ENCODE measurements at places on chromosomes 2 and 18.

GRCh38 chr2:80255918-80256781 lies 48.4 kb downstream of the LRRTM1 start:
- DNase-seq: no peak

DNA sequence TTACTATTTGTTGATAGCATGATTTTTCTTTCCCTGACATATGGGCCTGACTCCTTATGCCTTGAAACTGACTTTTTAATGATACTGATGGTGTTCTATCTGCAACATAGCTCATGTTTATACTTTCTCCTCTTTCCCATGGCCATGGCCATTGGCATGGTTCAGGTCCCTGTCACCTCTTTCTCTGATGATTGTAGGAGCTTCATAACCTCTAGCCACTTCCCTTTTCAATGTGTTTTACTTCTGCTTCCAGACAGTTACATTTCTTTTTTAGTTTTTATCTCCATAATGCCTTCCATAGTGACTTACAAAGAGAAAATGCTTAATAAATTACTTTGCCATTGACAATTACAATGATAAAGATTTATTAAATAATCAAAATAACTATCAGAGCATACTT lies 177.9 kb upstream of the SETBP1 start:
- no peak for DNase-seq

DNA sequence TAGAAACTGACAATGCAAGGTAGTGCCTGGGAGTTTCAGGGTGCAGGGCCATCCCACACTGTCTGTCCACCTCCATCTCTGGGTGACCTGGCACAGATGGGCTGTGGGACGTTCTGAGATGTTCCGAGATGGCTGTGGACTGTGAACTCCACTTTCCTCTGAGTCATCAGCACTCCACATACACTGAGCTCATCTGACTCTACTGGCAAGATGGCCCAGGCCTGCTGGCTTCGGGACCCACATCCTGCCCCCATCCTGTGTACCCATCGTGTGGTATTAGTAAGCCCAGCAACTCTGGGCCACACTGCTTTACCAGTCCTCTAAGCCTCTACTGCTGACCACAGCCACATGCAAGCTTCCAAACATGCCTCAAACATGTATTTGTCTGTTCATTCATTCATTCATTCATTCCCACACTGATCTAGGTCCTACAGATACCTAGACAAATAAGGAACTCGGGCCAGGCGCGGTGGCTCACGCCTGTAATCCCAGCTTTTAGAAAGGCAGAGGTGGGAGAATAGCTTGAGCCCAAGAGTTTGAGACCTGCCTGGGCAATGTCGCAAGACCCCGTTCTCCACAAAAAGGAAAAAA lies 124.8 kb upstream of the CXCR4 start:
- peak; percentile 27 for DNase-seq

- DNase-seq: no peak
These were observed 5.5 kb downstream of the NHEJ1 start for GRCh38 chr2:219155054-219155644.

- DNase-seq: no peak
These were observed 154.1 kb upstream of the RBBP8 start for GRCh38 chr18:22778996-22779395.

- DNase-seq: no peak
These were observed 564.6 kb upstream of the PKDCC start for GRCh38 chr2:41483226-41483625.

- no peak for DNase-seq
These were observed 433.7 kb downstream of the BCL11A start for GRCh38 chr2:60119778-60120177.

DNA sequence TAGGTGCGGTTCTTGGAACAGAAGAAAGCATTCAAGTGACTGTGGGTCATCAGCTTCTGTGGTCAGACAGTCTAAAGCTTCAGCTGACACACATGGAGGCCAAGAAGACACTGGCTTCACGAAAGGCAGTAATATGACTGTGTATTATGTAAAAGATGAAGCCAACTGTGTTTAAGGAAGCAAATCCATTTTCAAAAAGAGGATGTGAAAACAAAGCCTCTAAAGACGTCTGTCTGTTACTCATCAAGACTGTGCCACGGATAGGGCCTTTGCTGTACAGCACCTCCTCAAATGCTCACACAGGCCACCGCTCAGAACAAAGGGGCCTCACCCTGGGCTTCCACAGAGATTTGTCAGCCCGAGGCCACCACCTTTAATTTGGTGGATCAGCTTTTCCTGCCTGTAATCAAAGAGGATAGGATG lies 21.1 kb upstream of the TMEM163 start:
- DNase-seq: no peak

GRCh38 chr18:3861495-3861894 lies 411.5 kb downstream of the TGIF1 start:
- no peak for DNase-seq

- no peak for DNase-seq
These were observed 339.9 kb upstream of the PKDCC start for GRCh38 chr2:41707790-41708451.

DNA sequence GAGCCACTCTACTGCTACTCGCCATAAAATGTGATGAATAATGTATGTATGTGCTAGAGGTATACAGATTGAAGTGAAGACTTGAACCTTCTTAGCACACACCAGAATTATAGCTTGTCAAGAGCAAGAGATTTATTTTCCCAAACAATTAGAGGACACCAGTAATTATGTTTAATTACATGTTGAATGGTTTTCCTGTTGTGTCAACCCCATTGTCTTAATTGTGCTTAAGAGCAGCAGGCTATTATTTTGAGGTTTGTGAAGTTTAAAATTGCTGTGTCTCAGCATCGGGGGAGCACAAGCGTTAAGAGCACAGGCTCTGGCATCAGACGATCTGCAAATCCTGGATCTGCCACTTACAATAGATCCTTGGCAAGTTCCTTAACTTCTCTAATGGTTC lies 29.0 kb downstream of the KIF5C start:
- DNase-seq: no peak

GRCh38 chr2:179050755-179051154 lies 818 bp upstream of the CCDC141 start:
- DNase-seq: no peak

- no peak for DNase-seq
These were observed 59.8 kb downstream of the BMP10 start for GRCh38 chr2:68811364-68811763.

GRCh38 chr2:219244789-219245147 lies 476 bp downstream of the GLB1L start:
- DNase-seq: no peak

DNA sequence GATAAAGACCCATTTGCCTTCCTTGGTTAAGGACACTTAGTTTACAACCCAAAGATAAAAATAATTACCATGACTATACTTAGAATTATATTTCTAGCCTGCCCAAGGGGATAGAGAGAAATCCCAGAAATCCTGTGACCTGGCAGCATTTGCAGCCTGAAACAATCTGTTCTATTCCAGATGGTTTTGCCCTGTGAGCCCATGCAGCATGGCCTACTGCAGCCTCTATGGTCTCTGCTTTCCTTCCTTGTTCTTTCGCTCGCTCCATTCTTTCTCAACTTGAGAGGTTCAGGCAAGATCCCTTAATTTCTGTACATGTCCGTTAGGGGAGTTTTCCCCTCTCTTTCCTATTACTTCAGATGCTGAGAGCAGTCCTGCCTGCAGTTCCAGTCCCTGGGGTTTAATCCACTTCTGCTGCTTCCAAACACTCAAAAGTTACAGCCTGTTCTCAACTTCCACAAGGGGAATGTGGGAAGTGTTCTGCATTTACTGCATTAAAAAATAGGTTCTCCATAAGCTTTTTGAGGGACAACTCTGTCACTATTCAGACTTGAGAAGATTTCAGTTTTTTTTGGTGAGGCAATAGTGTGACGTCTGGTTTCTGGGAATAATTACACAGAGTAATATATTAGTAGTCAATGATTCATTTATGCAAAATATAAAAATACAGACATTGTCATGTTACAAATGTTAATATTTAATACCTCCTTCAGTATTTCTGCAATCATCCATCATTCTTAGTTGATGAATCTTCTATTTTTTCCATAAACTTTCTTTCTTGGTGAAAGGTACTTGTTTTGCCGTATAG lies 80.3 kb downstream of the CDCA7 start:
- DNase-seq: no peak

GRCh38 chr18:73924836-73925235 lies 222.8 kb downstream of the FBXO15 start:
- no peak for DNase-seq

GRCh38 chr2:129189617-129190319 lies 789.7 kb upstream of the RAB6C start:
- no peak for DNase-seq

- no peak for DNase-seq
These were observed 9.9 kb upstream of the PRELID3A start for GRCh38 chr18:12397793-12398192.

GRCh38 chr2:193810533-193810932 lies 1615.8 kb upstream of the TMEFF2 start:
- no peak for DNase-seq

DNA sequence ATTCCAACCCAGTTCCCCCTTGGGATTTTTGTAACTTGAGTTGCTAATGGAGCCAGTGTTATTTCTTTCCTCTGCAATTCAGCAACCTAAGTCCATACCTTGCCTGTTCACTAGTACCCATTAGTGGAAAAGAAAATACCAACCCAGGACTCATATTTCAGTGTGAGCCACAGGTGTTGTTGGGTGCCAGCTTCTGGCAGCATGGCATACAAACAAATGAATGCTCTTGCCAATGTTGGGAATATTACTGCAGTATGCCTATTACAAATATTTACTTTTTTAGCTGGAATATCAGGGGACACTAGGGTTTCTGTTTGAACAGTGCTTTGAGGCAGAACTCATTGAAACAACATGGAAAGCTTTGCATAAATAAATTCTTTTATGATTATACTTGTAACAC lies 130.2 kb downstream of the NCKAP5 start:
- DNase-seq: no peak

- no peak for DNase-seq
These were observed 87.3 kb upstream of the ATG16L1 start for GRCh38 chr2:233164128-233164635.

- no peak for DNase-seq
These were observed 97.1 kb downstream of the USP40 start for GRCh38 chr2:233469261-233470010.

DNA sequence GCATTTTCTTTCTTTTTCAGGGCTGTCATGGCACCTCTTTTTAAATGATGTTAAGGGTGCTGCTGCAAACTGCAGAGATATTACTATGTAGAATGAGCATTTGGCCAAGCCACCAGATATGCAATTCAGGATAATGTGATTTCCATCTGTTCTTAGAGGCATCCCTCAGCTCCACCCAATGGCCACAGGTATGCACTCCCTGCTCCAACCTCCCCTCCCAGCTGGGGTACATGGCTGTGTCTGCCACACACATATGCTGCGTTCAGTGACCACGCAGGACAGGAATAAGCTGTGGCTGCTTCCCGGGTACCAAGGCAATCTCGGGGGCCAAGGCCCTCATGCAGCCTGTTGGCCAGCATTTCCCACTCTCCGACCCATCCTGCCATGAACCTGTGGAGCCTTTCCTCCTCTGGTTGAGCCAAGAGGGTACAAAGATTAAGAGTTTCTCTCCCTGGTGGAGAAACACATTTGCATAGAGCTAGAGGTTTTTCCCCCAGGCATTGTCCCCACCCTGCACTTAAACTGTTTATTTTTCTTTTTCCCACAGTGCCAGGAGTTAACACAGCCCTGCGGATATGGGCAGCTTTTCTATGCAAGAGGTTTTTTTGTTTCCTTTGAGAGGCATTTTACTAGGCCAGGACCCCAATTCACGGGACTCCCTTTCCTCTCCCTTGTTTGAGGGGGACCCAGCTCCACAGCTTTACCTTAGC lies 147.0 kb downstream of the GCA start:
- no peak for DNase-seq

DNA sequence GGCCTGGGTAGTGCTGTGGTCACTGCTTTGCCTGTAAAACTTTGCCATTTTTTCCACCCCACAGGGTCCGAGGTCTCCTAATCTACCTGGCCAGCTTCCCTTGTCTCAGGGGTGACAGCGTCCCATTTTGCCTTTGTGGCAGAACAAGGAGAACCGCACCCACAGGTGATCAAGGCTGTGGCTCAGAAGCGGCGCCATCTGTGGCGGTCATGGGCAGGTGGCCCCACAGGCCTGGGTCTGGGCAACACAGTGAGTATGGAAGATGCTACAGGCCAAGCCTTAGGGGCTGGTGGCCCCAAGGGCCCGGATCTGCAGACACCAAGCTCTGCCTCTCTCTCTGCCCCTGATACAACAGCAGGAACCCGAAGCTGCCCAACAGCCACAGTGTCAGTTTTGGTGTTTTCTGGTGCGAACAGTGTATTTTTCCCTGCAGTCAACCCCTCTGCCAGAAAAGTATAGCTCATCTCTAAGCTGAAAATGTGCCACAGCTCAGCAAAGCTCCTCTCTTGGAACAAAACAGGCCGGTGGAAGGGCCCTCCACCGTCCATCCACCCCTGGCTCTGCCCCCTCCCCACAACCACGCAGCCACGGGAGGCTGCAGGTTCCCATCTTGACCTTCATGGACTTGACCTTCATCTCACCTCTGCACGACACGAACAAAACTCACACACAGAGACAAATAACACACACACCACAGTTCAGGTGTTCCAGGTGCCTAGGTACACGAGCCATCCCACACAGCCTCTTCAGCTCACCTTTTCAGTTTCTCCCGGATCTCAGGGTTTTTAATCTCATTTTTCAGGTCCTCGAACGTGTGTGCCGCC lies 96.7 kb downstream of the PXDN start:
- no peak for DNase-seq

- no peak for DNase-seq
These were observed 249.1 kb upstream of the SIX2 start for GRCh38 chr2:45258311-45258710.

DNA sequence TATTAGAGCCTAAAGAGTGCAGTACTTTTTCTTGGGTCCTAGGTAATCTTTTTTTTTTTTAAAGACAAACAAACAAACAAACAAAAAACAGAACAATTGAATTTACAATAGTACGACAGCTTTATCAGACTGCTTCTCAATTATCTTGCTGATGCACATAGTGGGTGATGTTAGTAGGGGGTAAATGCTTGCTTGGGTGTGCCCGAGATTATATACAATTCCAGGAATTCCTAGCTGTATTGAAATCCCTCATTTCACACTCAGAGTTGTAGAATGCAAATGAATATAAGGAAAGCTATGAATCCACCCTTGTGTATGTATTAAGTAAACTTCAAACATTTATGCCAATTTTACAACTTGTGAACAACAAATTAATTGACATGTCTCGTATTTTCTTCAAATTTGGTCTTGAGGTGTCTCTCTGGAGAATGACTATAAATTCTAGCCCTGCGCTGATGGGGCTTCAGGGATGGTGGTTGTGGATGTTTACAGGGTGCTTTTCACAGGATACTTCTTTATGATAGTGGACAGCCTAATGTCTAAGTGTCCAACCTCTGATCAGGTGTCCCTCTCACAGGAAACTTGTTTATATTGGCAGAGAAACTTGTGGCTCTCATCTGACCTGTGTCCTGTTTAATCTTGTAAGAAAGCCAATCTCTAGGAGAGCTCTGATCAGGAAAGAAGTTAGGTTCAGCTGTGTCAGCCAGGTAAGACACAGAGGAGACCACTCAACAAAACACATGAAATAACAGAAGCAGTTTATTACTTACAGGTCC lies 61.9 kb upstream of the SLC39A10 start:
- DNase-seq: no peak

Measured in stimulated activated CD8-positive, alpha-beta memory T cell treated with anti-CD3 and anti-CD28 coated beads, Interleukin-2, amount 100 ng/mL, for 48 hours (primary cell).